Activated naive CD4-positive, alpha-beta T cell treated with anti-CD3 and anti-CD28 coated beads, Interleukin-2, amount 50 U/mL, for 72 hours (primary cell): ENCODE measurements at places on chromosomes 1 and 21.

DNA sequence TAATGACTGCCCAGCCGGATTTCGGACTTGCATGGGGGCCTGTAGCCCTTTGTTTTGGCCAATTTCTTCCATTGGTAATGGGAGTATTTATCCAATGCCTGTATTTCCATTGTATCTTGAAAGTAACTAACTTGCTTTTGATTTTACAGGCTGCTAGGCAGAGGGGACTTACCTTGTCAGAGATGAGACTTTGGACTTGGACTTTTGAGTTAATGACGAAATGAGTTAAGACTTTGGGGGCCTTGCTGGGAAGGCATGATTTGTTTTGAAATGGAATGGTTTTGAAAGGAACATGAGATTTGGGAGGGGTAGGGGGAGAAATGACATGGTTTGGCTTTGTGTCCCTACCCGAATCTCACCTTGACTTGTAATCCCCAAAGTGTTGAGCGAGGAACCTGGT, 9.6 kb downstream of the UBE2G2 start:
- DNase-seq: no peak

DNA sequence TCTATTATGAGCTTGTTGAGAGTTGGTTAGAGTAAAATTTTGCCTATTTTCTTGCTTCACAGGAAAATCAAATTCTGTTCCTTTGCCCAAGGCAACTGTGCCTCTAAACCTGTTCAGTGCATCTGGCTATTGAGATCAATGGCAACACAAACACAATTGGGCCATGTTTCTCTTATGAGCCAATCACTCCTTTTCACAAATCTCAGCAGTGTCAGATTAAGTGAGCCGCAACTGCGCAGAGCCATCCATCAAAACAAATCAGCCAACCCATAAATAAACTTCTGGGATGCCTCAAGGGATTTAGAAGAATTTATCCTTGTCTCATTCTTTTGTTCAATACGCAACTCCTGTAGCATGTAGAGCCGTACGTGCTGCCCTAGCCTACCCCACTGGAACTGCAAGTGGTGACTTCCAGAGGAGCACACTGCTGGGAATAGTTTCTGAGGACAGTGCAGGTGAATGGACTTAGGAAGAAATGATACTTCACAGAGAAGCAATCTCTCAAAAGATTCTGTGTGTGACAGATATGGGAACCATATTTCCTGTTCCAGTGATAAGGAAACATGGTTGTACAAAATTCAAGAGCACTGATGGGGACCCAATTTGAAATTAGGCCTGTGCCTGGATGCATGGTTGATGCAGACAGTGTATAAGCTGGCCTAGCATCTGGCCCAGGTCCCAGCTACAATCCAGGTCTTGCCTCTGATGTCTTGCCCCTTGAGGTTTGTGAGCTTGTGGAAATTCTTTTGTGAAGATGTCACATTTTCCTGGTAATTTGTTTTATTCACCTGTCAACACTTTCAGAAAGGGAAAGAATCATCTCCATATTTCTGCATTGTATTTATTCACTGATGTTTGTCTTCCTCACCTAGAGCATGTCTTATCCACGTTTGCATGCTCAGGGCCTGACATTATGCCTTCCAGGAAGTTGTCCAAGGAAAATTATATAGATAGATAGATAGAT, 166.2 kb downstream of the URB2 start:
- no peak for DNase-seq

GRCh38 chr1:156258859-156259258, 11.0 kb upstream of the PAQR6 start:
- no peak for DNase-seq

DNA sequence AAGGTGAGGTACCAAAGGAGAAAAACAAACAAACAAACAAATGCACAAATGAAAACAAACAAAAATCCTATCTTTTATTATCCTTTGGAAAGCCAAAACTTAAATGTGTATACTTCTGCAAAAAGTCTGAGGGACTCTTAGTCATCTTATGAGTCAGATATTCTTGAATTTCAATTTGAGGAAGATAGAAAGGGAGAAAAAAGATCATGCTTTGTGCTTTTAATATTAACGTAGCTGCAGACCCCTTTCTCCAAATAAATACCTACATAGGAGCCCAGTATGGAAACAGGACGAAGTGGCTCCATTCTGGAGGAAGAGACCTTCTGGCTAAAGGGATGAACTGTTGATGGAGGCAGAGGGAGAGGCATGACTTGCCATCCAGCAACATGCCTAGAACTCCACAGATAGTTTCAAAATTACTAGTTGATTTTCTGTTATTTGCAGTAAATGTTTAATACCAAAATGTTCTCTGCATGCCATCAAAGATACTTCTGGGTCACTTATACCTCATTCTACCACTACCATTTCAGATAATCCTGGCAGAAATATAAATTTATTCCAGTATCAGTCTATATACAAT, 25.4 kb downstream of the NUP210L start:
- no peak for DNase-seq

DNA sequence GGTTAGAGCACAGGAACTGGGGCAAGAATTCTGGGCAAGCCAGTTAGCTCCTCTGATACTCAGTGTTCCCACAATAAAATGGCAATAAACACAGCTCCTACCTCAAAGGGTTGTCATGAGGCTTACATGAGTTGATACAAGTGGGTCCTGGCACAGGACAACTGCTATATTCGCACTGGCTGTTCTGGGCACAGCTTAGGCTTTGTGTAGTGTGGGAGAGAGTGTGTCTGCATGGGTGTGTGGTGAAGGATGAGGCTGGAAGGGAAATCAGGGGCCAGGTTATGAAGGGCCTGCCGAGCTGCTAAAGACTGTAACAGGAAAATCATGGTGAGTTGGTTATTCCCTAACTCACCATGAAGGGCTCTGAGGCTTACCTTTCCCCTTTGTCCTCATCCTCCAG, 18.7 kb downstream of the ETV3 start:
- no peak for DNase-seq

GRCh38 chr1:12405325-12406210, 175.7 kb downstream of the VPS13D start:
- no peak for DNase-seq

GRCh38 chr1:175701590-175701989, 41.8 kb downstream of the TNR start:
- DNase-seq: no peak

GRCh38 chr1:2074944-2075740, 24.9 kb downstream of the PRKCZ start:
- DNase-seq: no peak

DNA sequence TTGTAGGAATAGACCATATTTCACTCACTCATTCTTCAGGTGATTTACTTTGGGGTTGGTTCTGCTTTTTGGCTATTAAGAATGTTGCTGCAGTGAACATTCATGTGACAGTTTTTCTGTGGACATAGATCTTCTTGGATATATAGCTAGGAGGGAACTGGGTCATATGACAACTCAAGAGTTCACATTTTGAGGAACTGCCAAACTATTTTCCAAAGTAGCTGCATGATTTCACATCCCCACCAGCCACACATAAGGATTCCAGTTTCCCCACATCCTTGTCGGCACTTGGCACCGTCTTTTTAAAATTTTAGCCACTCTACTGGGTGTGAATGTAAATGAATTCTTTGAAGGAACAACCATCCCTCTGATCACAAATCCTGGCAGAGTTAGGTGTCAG, 126.0 kb downstream of the PRDM2 start:
- no peak for DNase-seq

GRCh38 chr1:56385314-56385713, 194.0 kb downstream of the PLPP3 start:
- no peak for DNase-seq

GRCh38 chr1:28812669-28813468, 899 bp downstream of the OPRD1 start:
- DNase-seq: no peak

DNA sequence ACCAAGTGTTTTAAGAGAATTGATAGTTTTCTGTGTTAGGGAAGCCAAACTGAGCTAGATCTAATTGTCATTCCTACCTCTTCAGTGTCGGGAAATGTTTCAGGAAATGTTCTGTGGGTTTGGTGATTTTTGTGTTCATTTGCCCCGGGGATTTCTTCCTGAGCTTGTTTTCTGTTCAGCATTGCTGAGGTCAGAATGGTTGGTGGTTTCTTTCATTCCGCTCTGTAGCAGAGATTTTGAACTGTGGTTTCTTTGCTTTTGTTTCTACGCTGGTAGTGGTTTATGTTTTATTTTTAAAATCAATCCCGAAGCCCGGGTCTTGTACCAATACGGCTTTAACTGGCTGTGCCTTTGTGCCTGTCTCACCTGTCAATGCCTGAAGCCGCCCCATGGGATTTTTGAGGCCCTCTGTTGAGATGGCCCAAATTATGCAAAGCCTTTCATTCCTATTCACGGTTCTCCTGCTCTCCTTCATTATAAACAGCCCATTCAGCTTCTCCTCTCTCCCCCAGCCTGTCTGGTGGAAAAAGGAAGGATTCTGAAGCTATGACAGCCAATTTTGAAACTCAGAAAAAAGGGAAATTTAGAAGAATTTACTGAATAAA, 417.2 kb upstream of the KAZN start:
- DNase-seq: no peak

DNA sequence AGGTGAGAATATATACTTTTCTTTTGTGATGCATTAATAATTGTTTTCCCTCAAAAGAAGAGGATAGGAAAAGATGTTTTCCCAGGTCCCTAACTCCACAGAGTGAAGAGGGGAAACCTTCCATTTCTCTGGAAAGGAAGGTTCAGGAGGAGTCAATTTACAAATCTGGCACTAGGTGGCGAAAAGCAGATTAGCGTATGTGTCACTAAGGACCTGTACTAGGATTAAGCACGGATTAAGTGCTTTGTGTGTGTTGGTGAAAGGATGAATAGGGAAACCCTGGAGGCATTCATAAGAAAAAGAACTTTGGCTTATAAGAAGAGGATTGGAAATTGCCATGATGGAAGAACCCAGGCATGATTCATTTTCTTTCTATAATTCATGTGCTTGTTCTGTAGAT, 410.1 kb upstream of the PLXNA2 start:
- DNase-seq: no peak

DNA sequence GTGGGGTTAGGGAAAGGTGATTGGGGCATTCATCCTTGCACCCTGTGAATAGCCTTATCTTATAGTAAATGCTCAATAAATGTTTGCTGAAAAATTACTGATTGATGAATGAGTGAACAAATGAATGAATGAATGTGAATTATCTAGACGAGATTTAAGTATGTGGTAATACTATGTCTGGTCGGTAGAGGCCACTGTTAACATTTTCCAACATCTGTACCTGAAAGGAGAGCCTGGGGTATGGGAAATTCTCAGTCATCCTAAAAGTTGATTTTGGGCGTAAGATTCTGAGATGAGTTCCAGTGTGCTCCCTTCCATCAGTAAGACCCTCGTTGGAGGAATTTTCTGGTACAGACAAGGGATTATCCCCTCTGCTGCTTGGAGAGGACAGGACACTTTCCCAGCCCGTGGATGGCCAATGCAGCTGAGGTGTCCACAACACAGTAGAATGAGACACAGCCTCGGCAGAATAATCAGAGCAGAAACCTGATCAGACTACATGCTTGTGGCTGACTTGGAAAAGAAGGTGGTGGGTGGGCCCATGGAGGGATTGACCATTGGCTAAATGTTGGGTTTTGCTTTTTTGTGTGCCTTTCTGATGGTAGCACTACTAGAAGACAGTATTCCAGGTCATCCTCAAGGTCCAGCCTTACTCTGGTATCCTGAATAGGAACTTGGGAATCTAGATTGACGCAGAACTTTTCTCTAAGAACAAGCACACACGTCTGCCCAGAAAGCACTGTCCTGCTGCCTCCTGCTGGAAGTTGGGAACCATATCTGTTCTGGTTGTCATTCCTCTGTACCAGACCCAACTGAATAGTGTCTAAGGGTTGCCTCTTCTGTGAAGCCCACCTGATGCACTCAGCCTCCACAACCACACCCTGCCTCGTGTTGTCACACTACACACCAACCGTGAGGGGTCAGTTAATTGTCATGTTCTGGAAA, 262.0 kb downstream of the TNR start:
- DNase-seq: no peak

- DNase-seq: no peak
Observed at GRCh38 chr1:59331686-59332620, 35.1 kb downstream of the FGGY start.

DNA sequence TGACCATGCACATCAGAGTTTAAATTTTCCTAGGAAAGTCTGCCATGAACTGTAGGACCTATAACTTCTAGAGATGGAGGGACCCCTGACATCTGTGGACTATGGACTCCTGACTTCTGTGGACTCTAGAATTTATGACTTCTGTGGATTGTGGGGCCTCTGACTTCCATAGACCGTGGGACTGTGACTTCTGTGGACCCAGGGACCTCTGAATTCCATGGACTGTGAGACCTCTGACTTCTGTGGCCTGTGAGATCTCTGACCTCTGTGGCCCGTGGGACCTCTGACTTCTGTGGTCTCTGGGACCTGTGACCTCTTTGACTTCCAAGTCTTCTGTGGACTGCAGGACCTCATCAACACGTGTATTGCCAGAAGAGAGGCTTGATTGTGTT, 36.7 kb downstream of the PEX14 start:
- no peak for DNase-seq

DNA sequence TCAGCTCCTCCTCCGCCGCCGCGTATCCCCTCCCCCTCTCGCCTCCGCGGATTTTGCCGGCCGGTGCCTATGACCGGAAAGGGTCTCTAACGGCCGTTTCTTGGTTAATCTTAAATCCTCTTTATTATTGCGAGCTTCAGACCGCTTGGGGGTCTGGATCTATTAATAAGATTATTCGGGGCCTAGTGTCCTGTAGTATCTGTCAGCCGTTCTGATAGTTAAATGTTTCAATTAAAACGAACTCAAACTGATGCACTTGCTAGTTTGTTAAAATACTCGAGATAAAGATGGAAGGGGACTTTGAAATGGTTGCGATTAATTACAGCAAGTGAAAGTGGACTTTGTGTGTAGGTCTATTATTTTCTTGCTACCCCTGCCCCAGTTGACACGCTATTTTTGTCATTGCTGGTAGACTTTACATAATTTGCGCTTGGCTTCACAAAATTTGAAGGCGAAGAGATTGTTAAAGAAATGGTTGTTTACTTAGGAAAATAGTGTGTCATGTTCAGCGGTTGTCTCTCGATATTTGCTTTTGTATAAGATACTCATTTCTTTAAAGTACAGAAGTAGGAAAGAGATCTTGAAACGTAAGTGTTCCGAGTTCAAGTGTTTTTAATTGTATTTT, 779 bp downstream of the SON start:
- DNase-seq: peak; percentile 80

- DNase-seq: no peak
Observed at GRCh38 chr1:115088871-115089419, 358 bp downstream of the TSPAN2 start.

- DNase-seq: no peak
Observed at GRCh38 chr1:74592580-74593355, 80.4 kb upstream of the LRRC53 start.

DNA sequence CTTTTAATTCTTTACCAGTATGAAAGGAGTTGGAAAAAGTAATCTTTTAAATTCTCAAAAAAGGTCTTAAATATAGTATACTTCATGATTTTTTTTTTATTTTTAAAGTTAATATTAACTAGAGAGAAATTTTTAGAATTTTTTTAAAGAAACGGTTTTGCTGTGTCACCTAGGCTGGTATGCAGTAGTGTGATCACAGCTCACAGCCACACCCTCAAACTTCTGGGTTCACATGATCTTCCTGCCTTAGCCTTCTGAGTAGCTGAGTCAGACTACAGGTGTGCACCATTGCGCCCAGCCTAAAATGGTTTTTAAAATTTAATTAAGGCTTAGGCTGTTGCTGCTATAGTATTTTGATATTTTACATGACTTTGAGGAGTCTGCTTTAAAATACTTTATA, 52.4 kb downstream of the TLCD4 start:
- DNase-seq: no peak

- DNase-seq: no peak
Observed at GRCh38 chr1:183576537-183576936, 13.7 kb downstream of the NCF2 start.

- DNase-seq: no peak
Observed at GRCh38 chr1:210437111-210437510, 108.4 kb downstream of the HHAT start.
